ENCODE measurements at places on chromosomes 5 and 9.
A peak's percentile ranks its signal among the peaks of the same experiment; 100 is the strongest.

GRCh38 chr9:123033352-123033751 lies at the start of gene GPR21:
Gene GPR21 (plus strand): TSS chr9:123033667. CDS start chr9:123034567, 900 bp downstream.
- no peak for DNase-seq

- no peak for DNase-seq
These were observed 24.0 kb downstream of the ROPN1L start for GRCh38 chr5:10465726-10466125.

GRCh38 chr9:79801459-79801858 lies 229.7 kb downstream of the TLE4 start:
- DNase-seq: no peak

DNA sequence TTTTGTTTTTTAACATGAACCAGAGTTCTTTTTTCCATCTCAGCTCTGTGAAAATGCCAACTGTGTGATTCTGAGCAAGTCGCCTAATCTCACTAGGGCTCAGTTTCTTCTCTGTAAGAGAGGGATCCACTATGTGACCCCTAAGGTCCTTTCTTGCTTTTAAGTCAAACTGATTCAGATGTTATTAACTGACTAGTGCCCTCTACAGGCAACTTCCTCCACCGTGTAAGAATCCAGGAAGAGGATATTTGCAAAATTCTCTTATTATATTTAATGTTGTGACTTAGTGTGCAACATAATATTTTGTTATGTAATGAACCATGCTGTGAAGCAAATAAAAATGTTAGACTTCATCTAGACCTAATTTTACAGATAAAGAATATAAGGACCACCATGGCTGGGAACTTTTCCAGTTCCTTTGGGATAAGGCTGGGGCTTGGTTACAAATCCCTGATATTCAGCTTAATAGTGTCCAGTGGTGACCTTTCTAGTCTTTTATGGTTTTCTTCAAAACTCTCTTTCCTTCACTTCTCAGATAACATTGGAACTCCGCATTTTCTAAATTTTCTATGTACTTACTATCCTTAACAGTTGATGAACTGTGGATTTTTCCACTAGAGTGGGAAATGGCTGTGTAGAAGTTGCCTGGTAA lies 244.7 kb downstream of the PIK3R1 start:
- peak; percentile 12 for DNase-seq

DNA sequence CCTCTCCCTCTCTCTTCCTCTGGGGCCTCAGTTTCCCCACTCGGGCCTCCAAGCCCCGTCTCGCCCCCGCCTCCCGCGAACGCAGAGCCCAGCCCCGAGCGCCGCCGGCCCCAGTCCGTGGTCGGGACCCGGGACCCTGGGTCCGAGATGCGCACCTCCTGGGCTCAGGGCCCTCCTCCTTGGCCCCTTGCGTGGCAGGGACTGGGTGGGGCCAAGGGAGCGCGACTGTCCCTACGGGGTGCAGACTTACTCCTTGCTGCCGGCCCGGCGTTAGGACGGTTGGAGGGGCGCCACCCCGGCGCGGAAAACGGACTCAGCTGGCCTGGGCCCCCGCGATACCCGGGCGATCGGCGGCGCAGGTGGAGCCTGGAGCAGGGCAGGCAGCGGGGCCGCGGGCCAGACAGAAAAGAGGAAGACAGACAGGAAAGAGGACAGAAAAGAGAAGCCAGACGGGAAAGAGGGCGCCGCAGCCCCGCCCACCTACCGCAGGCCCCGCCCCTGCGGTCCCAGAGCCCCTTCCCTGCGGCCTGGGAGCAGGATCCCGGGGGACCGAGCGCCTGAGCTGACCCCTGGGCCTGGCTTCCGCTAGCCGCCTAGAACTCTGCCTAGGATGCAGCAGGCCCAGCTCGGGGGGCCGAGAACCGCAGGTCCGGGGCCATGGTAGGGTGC lies at the start of gene GBGT1:
Gene GBGT1 (minus strand): TSS at position 411 of the 669 bp plus-strand sequence. CDS start 1,502 bp downstream, outside the sequence.
- DNase-seq: no peak

DNA sequence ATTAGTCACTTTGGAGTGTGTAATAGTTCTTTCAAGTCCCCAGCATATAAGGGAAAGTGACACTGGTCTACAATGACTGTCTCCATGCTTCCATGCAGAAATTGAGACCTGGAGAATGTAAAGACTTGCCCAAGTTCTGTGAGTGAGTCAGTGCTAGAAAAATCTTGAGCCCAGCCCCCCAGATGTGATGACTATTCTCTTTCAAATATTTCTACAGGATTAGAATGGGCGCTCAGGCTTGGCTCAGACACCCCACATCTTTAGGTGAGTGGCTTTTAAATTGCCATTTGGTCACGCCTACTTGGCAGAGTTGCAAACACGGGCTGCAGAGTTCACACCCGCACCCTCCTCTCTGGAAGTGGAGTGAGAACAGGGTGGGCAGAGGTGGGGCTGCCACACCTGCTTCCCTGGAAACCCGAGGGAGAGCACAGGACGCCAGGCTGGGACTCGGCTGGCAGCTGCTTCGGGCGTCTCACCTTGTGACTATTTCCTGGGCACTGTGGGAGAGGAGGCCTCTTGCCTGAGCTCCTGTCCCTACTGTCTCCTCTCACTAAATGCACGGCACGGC lies 37.6 kb downstream of the ROPN1L start:
- peak; percentile 65 for DNase-seq

All from A549 (cell line).